Naive B cell (primary cell): ENCODE measurements at places on chromosomes 6 and 20. TPM values are rescaled to one million over a fixed set of nuclear protein-coding genes. Genes with fewer than 3 reads are reported as not detected.

PXDC1 gene
- not detected for polyA plus RNA-seq

KHDC1L gene
- polyA plus RNA-seq = not detected

- no peak for DNase-seq
- H3K4me1 ChIP-seq = peaks cover 24% of the 10 kb centered on the region
- H3K27me3 ChIP-seq = no peaks in the 10 kb centered on the region
These were observed 17.3 kb downstream of the SMAP1 start for GRCh38 chr6:70684794-70685493.

DNA sequence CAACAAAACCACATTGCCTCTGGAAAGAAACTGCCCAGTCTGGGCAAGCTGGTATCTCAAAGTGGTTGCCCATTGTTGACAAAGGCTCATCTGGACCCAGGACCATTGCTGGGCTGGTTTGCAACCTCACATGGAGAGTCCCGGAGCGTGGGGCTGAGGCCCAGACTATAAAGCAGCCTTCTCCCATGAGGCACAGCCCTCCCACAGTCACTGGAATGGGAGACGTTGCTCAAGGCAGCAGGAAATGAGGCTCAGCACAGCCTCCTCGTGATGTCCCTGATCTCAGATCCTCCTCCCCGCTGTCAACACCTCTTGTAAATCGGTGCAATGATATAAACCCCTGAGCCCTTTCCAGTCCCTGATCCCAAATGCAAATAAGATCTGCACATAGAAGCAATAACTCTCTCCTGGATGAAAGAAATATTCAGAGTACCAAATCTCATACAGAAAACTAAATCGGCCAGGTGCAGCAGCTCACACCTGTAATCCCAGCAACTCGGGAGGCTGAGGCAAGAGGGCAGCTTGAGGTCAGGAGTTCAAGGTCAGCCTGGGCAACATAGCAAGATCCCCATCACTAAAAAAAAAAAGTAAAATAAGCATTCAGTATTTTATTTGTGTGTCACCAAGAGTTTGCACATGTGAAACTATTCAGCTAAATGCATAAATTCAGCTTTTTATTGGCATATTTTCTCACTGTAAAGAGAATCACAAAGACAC lies 103.0 kb upstream of the RREB1 start:
- H3K27ac ChIP-seq = no peak overlapping the region
- H3K27me3 ChIP-seq = no peaks in the 10 kb centered on the region
- H3K4me1 ChIP-seq = no peaks in the 10 kb centered on the region

GRCh38 chr20:38173237-38174156 lies 8.4 kb upstream of the TGM2 start:
- DNase-seq = no peak
- H3K36me3 ChIP-seq = no peaks in the 10 kb centered on the region
- peaks cover 22% of the 10 kb centered on the region for H3K27me3 ChIP-seq
- no peak overlapping the region for H3K4me3 ChIP-seq
- H3K4me1 ChIP-seq = no peaks in the 10 kb centered on the region
- H3K27ac ChIP-seq = no peak overlapping the region

GRCh38 chr20:61310954-61311353 lies 58.9 kb downstream of the CDH4 start:
- H3K36me3 ChIP-seq = no peaks in the 10 kb centered on the region
- H3K27ac ChIP-seq = no peak overlapping the region
- DNase-seq = no peak
- no peaks in the 10 kb centered on the region for H3K27me3 ChIP-seq
- H3K4me1 ChIP-seq = no peaks in the 10 kb centered on the region
- H3K4me3 ChIP-seq = no peak overlapping the region

DNA sequence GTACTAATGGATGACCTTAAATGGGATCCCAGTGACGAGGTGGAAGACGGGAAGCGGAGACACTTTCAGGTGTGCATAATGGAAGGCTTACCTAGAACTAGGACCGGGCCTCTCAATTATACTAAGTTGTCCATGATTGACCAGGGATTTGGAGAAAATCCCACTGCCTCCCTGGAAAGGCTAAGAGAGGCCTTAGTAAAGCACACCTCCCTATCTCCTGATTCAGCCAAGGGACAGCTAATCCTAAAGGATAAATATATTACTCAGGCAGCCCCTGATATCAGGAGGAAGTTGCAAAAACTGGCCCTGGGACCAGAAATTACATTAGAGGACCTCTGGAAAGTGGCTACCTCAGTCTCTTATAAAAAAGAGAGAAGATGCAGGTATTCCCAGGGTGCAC lies 93.2 kb downstream of the JARID2 start:
- H3K27me3 ChIP-seq = no peaks in the 10 kb centered on the region
- no peak overlapping the region for H3K4me3 ChIP-seq
- H3K27ac ChIP-seq = peak overlapping the region; percentile 46
- DNase-seq = no peak
- H3K4me1 ChIP-seq = peaks cover 98% of the 10 kb centered on the region

DNA sequence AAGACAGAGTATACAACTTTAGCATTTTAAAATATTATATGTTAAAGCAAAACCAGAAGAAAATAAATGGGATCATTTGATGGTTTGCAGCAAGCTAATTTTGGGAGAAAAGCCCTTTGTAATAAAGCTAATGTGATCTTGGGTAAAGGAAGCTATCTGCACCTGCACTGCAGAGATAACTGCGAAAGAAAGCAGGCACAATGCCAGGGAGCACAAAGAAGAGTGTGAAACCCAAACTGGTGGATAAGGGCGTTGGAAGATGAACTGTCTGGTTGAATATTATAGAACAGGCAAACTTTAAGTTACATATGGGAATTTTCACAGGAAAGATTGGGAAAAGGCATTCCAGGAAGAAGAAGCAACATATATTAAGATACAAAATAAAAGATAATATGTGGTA lies 179.2 kb upstream of the KHDRBS2 start:
- no peaks in the 10 kb centered on the region for H3K4me1 ChIP-seq

DNA sequence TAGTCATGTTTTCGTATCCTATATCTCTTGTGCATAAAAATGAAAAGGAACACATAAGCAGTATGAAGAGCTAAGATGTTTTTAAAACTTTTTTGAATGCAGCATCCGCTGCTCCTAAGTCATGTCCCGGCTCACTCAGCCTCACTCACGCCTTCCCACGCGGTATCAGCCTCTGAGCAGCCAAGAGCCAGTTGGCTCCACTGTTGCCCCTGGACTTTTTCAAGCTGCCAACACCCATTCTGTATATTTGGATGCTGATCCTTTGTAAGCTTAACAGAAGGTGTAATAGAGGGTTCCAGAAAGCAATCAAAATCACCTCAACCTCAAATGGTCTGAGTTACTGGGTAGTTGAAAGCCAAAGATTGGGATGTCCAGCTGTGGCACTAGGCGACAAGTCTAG lies 139.3 kb downstream of the TTLL2 start:
- H3K36me3 ChIP-seq = no peaks in the 10 kb centered on the region
- no peak overlapping the region for H3K4me3 ChIP-seq
- no peak overlapping the region for H3K27ac ChIP-seq
- peaks cover 33% of the 10 kb centered on the region for H3K27me3 ChIP-seq

- DNase-seq = no peak
- H3K27ac ChIP-seq = no peak overlapping the region
- peaks cover 9% of the 10 kb centered on the region for H3K36me3 ChIP-seq
- no peaks in the 10 kb centered on the region for H3K4me1 ChIP-seq
These were observed 6.5 kb upstream of the BMP6 start for GRCh38 chr6:7719364-7719850.
